Thoracic aorta (tissue), 2 donors: ENCODE measurements at places on chromosomes 2 and 18. TPM values are rescaled to one million over a fixed set of nuclear protein-coding genes. Genes with fewer than 3 reads are reported as not detected.

The PID1 gene
- 109 TPM for total RNA-seq

- no peaks in the 10 kb centered on the region for H3K36me3 ChIP-seq
- no peak for DNase-seq
- peaks cover 26% of the 10 kb centered on the region for H3K4me1 ChIP-seq
- no peaks in the 10 kb centered on the region for H3K27me3 ChIP-seq
- H3K4me3 ChIP-seq: peak overlapping the region; percentile 93
Measured at GRCh38 chr2:222861411-222862105, 722 bp downstream of the ACSL3 start.

GRCh38 chr18:75638223-75638775, 210.8 kb upstream of the SMIM21 start:
- no peaks in the 10 kb centered on the region for H3K27me3 ChIP-seq
- no peak overlapping the region for H3K27ac ChIP-seq
- H3K4me3 ChIP-seq: peak overlapping the region; percentile 54

GRCh38 chr2:13488965-13489364, 772.2 kb downstream of the TRIB2 start:
- no peak for DNase-seq
- H3K4me3 ChIP-seq: no peak overlapping the region
- no peak overlapping the region for H3K27ac ChIP-seq
- no peaks in the 10 kb centered on the region for H3K27me3 ChIP-seq
- no peaks in the 10 kb centered on the region for H3K36me3 ChIP-seq
- no peaks in the 10 kb centered on the region for H3K4me1 ChIP-seq

The FEV gene
- not detected for total RNA-seq

- no peak for DNase-seq
- no peaks in the 10 kb centered on the region for H3K27me3 ChIP-seq
- no peaks in the 10 kb centered on the region for H3K4me1 ChIP-seq
- no peaks in the 10 kb centered on the region for H3K36me3 ChIP-seq
Measured at GRCh38 chr2:60695793-60696192, 60.3 kb upstream of the PAPOLG start.

DNA sequence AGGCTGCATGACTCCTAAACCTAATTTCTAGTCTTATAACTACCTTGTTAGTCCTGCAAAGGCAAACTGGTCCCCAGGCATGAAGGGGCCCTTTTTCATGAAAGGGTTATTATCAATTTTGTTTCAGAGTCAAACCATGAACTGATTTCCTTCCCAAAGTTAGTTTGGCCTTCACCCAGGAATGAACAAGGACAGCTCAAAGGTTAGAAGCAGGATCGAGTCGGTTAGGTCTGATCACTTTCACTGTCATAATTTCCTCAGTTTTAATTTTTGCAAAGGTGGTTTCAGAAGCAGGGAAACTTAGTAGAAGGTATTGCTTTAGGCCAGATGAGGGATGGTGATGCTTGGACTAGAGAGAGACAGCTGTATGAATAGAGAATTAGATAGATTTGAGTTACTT, 8.7 kb upstream of the ALS2 start:
- H3K4me1 ChIP-seq: no peaks in the 10 kb centered on the region
- H3K4me3 ChIP-seq: no peak overlapping the region
- H3K36me3 ChIP-seq: no peaks in the 10 kb centered on the region
- H3K27me3 ChIP-seq: no peaks in the 10 kb centered on the region
- no peak for DNase-seq

DNA sequence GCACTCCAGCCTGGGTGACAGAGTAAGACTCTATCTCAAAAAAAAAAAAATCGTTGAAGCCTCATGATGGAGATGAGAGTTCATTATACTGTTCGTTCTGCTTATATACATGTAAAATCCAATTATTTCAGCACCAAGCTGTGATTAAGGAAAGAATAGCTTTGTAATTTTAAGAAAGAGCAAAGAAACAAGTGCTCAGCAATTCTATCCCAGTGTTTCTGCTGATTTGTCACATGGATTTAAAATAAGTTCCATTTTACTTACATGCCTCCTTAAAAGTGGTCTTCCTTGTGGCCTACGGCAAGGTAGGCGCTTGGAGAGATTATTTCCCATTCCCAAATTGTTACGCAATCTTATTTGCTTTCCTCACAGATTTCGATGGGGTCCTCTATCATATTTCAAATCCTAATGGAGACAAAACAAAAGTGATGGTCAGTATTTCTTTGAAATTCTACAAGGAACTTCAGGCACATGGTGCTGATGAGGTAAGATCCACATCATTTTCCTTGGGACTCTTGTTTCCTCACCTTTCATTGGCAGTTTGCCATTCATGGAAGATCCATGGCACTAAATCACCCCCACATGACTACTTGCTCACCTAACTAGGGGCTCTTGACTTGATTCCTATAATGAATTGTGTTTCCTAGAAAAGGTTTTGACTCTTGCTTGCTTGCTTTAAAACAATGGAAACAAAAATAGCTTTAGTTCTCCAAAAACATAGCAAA, 11.5 kb downstream of the ARPC2 start:
- H3K27me3 ChIP-seq: no peaks in the 10 kb centered on the region
- H3K27ac ChIP-seq: peak overlapping the region; percentile 95
- DNase-seq: no peak
- peak overlapping the region; percentile 39 for H3K4me3 ChIP-seq

- H3K4me3 ChIP-seq: no peak overlapping the region
- H3K36me3 ChIP-seq: no peaks in the 10 kb centered on the region
- DNase-seq: no peak
- peak overlapping the region; percentile 57 for H3K27ac ChIP-seq
- H3K4me1 ChIP-seq: peaks cover 85% of the 10 kb centered on the region
- H3K27me3 ChIP-seq: no peaks in the 10 kb centered on the region
Measured at GRCh38 chr2:26710743-26711456, 18.4 kb downstream of the KCNK3 start.

The ASPRV1 gene
- total RNA-seq: 1.8 TPM

GRCh38 chr2:166417669-166418068, 41.9 kb upstream of the SCN9A start:
- H3K4me3 ChIP-seq: no peak overlapping the region
- no peak overlapping the region for H3K27ac ChIP-seq
- H3K36me3 ChIP-seq: no peaks in the 10 kb centered on the region
- no peaks in the 10 kb centered on the region for H3K4me1 ChIP-seq
- no peaks in the 10 kb centered on the region for H3K27me3 ChIP-seq
- DNase-seq: no peak

- peak overlapping the region; percentile 99 for H3K27ac ChIP-seq
- peaks cover 29% of the 10 kb centered on the region for H3K36me3 ChIP-seq
- no peaks in the 10 kb centered on the region for H3K27me3 ChIP-seq
- H3K4me1 ChIP-seq: peaks cover 41% of the 10 kb centered on the region
- H3K4me3 ChIP-seq: peak overlapping the region; percentile 88
Measured at GRCh38 chr2:43221124-43221762, 5.2 kb downstream of the ZFP36L2 start.

DNA sequence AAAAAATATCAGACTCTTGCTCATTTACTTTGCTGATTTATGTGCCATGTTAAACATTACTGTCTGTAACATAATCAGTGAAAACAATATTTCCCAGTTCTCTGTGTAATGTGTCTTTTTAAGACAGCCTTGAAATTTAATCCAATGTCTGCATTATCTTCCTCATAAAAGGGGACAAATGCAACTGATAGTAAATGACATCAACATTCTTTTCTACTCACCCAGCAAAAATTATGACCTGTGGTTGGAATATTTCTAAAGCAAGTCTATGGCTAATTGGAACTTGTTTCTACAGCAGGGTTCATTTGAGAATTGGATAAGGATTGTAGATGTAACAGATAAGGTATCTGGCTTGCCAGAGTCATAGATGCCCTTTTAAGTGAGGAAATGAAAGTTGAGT, 34.8 kb downstream of the C1D start:
- H3K4me3 ChIP-seq: no peak overlapping the region
- H3K36me3 ChIP-seq: no peaks in the 10 kb centered on the region
- H3K27ac ChIP-seq: no peak overlapping the region
- H3K4me1 ChIP-seq: no peaks in the 10 kb centered on the region

The SERPINB4 gene
- total RNA-seq: not detected

GRCh38 chr2:223613017-223613950, 11.1 kb upstream of the SCG2 start:
- H3K4me3 ChIP-seq: peak overlapping the region; percentile 65
- H3K4me1 ChIP-seq: peaks cover 12% of the 10 kb centered on the region
- DNase-seq: peak; percentile 76
- H3K27ac ChIP-seq: peak overlapping the region; percentile 57
- H3K36me3 ChIP-seq: no peaks in the 10 kb centered on the region

- H3K4me1 ChIP-seq: no peaks in the 10 kb centered on the region
- H3K27me3 ChIP-seq: no peaks in the 10 kb centered on the region
- H3K4me3 ChIP-seq: no peak overlapping the region
- no peak for DNase-seq
- H3K27ac ChIP-seq: no peak overlapping the region
Measured at GRCh38 chr18:40041951-40042350, 1913.1 kb upstream of the PIK3C3 start.

GRCh38 chr2:12884713-12885282, 168.1 kb downstream of the TRIB2 start:
- H3K36me3 ChIP-seq: no peaks in the 10 kb centered on the region
- H3K4me1 ChIP-seq: peaks cover 5% of the 10 kb centered on the region
- no peak overlapping the region for H3K4me3 ChIP-seq
- no peak overlapping the region for H3K27ac ChIP-seq

DNA sequence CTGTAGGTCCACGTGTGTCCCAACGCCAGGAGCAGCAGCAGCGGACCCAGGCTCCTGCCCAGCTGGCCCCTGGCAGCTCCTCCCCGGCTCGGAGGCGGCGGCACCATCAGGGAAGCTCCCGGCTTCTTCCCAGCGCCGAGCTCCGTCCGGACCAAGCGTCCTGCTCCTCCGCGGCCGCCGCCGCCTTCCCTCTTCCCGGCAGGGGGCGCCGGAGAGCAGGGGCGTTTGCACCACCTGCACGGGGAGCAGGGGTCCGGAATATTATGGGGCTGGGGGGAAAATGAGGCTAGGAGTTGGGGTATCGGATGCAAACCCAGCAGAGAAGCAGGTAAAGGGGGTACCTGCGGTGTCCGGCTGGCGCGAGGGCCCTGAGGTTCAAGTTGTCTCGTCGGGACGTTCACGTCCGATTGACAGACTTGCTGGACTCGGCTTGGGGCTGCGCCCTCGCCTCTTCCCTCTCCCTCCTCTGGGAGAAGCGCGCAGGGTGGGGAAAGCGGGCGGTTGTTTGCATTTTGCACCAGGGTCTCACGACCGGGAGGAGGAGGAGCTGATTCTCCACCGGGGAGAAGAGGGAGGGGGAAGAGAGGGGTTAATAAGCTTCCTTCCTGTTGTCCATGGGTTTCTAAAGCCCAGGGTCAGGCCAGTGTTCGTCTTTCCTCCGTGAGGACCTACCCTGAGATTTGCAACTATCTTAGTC, at the start of gene CCBE1:
CCBE1 (minus strand) TSS at position 188 of the 697 bp plus-strand sequence.
- H3K4me1 ChIP-seq: peaks cover 4% of the 10 kb centered on the region
- H3K27me3 ChIP-seq: no peaks in the 10 kb centered on the region
- no peaks in the 10 kb centered on the region for H3K36me3 ChIP-seq

GRCh38 chr2:144248350-144249034, 271.4 kb downstream of the ZEB2 start:
- no peak for DNase-seq
- H3K27me3 ChIP-seq: no peaks in the 10 kb centered on the region
- no peaks in the 10 kb centered on the region for H3K36me3 ChIP-seq

DNA sequence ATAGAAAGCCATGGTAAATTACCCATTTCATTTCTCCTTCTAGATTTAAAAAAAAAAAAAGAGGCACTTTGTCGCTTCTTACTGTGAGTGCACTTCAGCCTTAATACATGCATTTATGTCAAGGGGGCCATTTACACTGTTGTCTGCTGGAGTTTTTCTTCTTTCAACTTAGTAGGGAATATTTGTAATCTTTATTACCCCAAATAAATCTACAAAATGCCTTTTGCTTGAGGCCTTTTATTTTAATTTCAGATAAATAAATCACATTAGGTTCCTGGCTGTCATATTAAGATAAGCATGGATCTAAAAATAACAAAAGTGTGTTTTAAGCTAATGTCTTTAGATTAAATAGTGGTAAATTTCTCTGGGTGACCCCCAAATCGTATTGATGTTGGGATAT, 276.0 kb downstream of the NCKAP5 start:
- H3K27ac ChIP-seq: no peak overlapping the region
- H3K4me3 ChIP-seq: no peak overlapping the region
- DNase-seq: no peak
- H3K36me3 ChIP-seq: no peaks in the 10 kb centered on the region

- H3K27me3 ChIP-seq: no peaks in the 10 kb centered on the region
- H3K27ac ChIP-seq: no peak overlapping the region
- DNase-seq: no peak
Measured at GRCh38 chr2:161237392-161238264, 70.6 kb upstream of the PSMD14 start.

The LYPD1 gene
- not detected for total RNA-seq

GRCh38 chr18:58128381-58129374, 84.7 kb downstream of the NEDD4L start:
- H3K36me3 ChIP-seq: no peaks in the 10 kb centered on the region
- no peak for DNase-seq
- H3K4me1 ChIP-seq: no peaks in the 10 kb centered on the region
- no peaks in the 10 kb centered on the region for H3K27me3 ChIP-seq
- H3K27ac ChIP-seq: no peak overlapping the region

DNA sequence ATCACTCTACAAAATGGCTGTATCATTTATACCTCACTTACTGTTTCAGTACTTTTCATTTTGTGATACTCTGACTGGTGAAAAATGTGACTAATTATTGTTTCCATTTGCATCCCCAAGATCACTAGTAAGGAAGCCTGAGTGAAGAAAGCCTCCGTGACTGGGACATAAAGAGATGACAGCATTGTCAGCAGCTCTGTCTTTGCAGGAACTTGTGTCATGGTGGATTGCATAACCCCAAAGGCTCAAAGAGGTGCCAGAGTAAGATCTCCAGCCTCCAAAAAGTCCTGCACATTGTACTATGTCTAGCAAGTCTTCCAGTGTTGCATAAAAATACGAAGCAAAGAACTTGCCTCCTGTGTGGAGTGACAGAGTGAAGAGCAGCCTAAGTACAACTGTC, 187.5 kb upstream of the CRIM1 start:
- no peaks in the 10 kb centered on the region for H3K27me3 ChIP-seq
- no peaks in the 10 kb centered on the region for H3K4me1 ChIP-seq
- no peak overlapping the region for H3K27ac ChIP-seq
- no peaks in the 10 kb centered on the region for H3K36me3 ChIP-seq
- H3K4me3 ChIP-seq: no peak overlapping the region

The HOXD9 gene
- not detected for total RNA-seq

GRCh38 chr2:151049746-151050145, 211.9 kb downstream of the RBM43 start:
- no peak overlapping the region for H3K4me3 ChIP-seq
- no peaks in the 10 kb centered on the region for H3K27me3 ChIP-seq
- no peak for DNase-seq
- no peaks in the 10 kb centered on the region for H3K4me1 ChIP-seq
- H3K36me3 ChIP-seq: no peaks in the 10 kb centered on the region
